GM12878 (cell line): ENCODE measurements at places on chromosomes 4 and X. TPM values are rescaled to one million over a fixed set of nuclear protein-coding genes. Genes with fewer than 3 reads are reported as not detected.

ZFYVE28 gene
- total RNA-seq, result 0.48 and 0.95 TPM in 2 replicates

FAM9C gene
- total RNA-seq, result not detected in 2 replicates

C1QTNF7 gene
- total RNA-seq, result not detected in 2 replicates

FRAS1 gene
- 0.66 and 0.97 TPM in 2 replicates for total RNA-seq

CHRDL1 gene
- total RNA-seq, result 0.44 and 0.48 TPM in 2 replicates

AADAT gene
- not detected in 2 replicates for total RNA-seq

TMPRSS11D gene
- total RNA-seq, result not detected in 2 replicates

PABPC1L2A gene
- total RNA-seq, result not detected in 2 replicates

NUP62CL gene
- 3.1 and 3.2 TPM in 2 replicates for total RNA-seq
